ENCODE measurements at places on chromosomes 16 and 17.

DNA sequence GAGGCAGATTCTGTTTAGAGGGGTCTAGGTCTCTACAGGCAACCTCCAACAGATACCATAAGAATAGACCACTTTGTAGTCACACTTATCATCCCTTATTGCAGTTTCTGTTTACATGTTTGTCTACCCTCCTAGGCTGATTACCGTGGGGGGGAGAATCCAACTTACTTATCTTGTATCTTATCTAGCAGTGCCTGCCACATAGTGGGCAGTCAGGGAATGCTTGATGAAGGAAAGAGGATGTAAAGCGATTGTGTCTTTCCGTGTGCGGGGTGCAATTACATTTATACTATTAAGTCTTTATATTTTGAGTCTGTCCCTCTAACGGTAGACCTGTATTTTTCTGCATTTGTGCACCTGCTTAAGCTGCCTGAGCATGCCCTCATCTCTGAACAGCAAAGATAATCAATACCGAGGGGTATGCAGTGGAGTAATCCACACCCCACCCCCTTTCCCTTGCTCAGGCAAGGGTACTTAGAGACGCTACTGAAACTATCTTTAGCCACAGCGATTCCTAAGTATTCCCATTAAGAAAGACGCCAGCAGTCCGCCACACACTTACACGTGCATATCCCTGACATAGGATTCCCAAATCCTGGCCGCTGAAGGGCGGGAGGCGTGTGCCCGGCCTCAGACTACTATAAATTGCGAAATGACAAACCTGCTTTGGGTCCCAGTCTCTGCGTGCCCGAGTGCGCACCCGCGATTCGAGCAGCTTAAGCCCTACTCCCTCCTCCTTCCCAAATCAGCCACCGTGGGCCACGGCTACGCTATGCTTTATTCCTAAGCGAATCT, 635 bp upstream of the AATF start:
- DNase-seq: no peak

DNA sequence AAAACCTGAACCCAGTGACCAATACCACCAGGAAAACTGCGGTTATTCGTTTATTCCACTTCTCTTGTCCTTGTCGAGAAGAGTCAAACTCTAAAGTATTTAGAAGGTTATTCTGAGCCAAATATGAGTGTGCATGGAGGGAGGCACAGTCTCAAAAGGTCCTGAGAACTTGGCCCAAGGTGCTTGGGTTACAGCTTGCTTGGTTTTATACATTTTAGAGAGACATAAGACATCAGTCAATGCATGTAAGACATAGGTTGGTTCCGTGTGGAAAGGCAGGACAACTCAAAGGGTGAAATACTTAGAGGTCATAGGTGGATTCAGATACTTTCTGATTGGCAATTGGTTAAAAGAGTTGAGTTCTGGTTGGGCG, 681 bp upstream of the TRAP1 start:
- DNase-seq: no peak

- no peak for DNase-seq
These were observed 21.8 kb upstream of the ZNF469 start for GRCh38 chr16:88360999-88361398.

DNA sequence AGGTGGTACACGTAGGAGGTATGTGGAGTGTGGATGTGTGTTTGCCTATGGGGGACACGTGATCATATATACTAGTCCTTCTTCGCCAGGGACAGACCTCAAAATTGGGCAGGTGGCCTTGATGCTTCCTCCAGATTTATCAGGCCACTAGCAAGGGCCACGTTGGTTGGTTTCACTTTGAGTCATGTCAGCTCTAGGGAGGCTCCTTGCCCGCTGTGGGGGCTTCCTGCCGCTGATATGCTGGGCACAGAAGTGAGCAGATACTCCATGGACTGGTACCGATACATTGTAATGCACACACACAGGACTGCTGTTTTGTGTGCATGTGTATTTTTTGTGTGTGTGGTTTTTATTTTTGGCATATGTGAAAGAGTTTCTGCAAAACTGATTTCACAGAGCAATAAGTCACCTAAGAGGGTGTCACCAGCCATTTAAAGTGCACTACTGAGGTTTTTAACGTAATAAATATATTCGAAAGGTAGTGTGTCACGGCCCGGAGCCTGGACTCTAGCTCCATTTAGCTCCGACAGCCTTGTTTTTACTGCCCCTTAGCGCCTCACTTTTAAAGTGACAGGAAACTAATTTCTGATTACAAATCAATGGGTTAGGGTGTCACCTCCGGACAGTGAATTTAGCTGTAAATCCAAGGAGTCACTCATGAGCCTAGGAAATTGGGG, 605.5 kb upstream of the SALL1 start:
- no peak for DNase-seq

- DNase-seq: no peak
These were observed at the start of gene CEMP1 for GRCh38 chr16:2531371-2531695. Gene CEMP1, minus strand, starts transcription at chr16:2531408. Its CDS starts 335 bp downstream, at chr16:2531073.
